ENCODE measurements at places on chromosomes 5 and 9.
A peak's percentile ranks its signal among the peaks of the same experiment; 100 is the strongest.

GRCh38 chr9:121239071-121239470, 28.9 kb upstream of the GSN start:
- DNase-seq, result no peak

GRCh38 chr5:96687812-96688453, 25.8 kb downstream of the CAST start:
- no peak for DNase-seq

GRCh38 chr5:139306197-139306596, 12.7 kb downstream of the MATR3 start:
- no peak for DNase-seq

- DNase-seq, result no peak
These were observed 219.2 kb downstream of the ROR2 start for GRCh38 chr9:91730806-91731205.

DNA sequence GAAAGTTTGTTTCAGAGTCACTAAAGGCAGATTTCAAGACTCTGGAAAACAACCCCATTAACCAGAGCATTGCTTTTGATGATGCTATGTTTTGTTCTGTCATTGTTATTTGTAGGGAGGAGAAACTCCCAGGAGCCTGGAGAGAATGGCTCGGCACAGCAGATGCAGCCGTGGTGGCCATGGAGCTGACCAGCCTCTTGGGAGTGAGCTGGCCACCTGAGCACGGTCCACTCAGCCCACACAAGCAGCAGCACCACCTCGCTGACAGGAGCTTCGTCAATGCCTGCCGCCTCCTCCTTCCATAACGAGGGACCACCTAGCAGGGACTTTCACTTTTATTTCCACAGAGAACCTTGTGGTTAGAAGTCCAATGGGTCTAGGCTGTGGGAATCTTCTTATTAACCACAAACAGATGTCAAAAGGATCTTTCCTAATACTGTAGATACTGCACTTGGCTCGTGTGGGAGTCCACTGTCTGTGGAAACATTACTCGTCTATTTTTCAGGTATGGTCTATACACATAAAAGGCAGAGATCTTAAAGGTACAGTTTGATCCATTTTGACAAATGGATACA, 21.0 kb upstream of the SMIM32 start:
- DNase-seq, result no peak

DNA sequence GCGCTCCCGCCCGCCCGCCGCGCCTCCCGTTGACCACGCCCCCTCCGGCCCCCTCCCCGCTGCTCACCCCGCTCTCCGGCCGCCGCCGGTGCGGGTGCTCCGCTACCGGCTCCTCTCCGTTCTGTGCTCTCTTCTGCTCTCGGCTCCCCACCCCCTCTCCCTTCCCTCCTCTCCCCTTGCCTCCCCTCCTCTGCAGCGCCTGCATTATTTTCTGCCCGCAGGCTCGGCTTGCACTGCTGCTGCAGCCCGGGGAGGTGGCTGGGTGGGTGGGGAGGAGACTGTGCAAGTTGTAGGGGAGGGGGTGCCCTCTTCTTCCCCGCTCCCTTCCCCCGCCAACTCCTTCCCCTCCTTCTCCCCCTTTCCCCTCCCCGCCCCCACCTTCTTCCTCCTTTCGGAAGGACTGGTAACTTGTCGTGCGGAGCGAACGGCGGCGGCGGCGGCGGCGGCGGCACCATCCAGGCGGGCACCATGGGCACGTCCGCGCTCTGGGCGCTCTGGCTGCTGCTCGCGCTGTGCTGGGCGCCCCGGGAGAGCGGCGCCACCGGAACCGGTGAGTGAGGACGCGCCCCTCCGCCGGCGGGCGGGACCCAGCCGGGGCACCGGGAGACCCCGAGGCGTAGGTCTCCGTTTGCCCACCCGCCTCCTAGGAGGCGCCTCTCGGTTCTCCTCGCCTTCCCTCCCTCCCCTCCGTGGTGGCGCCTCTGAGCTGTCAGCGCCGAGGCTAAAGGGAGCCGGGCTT, at the start of gene VLDLR:
TSS of gene VLDLR (plus strand) at position 66 of the 739 bp plus-strand sequence. CDS start at position 469, 403 bp downstream.
- DNase-seq, result peak; percentile 19

DNA sequence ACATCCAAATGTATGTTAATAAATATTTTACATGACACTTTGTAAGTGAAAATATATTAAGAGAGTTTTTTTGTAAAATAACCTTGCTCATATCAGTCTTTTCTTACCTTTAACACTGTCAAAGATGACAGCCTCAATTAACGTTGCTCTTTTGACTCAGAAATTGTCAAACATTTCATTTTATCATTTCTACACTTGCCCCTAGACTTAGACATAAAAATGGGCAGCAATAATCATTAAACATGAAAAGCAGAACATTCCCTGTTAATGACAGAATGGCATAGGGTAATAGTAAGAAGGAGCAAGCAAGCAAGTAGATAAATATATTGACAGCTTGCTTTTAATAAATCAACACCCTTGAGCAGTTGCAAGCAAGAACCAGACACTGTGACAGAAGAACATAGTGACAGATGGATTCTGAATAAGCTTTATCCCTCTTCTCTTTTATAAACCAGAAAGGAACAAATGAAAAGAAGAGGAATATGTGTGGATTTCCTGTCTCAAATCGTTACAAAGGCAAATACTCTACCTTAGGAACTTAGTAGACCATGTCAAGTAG, 796.0 kb upstream of the CHD1 start:
- no peak for DNase-seq

DNA sequence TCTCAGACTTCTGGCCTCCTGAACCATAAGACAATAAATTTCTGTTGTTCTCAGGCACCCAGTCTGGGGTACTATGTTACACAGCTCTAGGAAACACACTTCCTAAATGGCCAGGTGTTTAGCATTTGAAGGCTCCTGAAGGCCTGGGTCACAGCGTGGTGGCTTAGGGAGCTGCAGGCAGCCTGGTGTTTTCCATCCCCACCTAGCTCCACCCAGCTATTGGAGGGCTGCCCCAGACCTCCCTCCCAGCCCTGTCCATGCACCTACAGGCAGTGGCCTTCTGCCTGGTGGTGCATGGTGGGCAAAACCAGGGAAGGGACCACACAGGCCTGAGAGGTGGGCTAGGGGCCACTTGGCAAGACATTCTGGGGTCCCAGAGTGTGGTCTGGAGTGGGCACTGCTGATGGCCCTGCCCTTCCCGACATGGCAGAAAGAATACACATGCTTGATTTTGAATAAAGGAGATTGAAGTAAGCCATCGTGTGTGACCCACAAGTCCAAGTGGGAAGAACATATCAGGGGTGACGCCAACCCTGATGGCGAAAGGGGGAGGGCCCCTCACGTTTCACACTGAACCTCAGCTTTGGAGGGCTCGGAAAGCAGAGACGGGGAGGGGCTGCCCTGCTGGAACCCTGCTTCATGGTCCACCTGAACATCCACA, 1.3 kb upstream of the SUSD3 start:
- DNase-seq, result no peak

- DNase-seq, result no peak
These were observed 82.9 kb downstream of the CDO1 start for GRCh38 chr5:115733607-115734006.

- DNase-seq, result no peak
These were observed 84.2 kb downstream of the ZNF608 start for GRCh38 chr5:124662181-124662781.

DNA sequence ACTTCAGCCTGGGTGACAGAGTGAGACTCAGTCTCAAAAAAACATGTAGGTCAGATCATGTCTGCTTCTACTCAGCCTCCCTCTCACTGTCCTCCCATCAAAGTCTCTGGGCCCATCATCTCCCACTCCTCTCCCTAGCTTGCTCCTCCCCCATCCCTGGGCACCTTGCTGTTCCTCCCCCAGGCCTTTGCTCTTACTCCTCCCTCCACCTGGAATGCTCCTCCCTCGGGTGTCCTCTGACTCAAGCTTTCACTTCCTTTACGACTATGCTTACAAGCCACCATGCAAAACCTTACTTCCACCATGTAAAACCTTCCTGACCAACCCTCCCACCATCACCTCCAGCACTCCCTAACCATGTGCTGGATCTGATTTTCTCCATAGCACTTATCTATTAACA, 51.5 kb downstream of the MTMR12 start:
- DNase-seq, result no peak

DNA sequence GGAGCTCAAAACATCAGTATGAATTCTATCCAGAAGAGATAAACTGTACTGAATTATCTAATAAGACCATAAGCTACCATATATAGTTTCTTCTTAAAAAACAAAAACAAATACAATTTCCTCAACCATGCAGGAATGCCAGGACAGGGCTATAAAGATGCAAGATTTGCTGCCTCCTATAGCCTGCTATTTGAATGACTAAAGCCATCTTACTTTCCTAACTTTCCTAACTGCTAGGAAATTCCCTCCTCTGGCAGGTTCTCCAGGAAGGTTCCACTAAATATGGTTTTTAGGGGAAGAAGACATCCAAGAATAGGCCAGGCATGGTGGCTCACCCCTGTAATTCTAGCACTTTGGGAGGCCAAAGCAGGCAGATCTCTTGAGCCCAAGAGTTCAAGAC, 15.1 kb downstream of the KIF27 start:
- no peak for DNase-seq

DNA sequence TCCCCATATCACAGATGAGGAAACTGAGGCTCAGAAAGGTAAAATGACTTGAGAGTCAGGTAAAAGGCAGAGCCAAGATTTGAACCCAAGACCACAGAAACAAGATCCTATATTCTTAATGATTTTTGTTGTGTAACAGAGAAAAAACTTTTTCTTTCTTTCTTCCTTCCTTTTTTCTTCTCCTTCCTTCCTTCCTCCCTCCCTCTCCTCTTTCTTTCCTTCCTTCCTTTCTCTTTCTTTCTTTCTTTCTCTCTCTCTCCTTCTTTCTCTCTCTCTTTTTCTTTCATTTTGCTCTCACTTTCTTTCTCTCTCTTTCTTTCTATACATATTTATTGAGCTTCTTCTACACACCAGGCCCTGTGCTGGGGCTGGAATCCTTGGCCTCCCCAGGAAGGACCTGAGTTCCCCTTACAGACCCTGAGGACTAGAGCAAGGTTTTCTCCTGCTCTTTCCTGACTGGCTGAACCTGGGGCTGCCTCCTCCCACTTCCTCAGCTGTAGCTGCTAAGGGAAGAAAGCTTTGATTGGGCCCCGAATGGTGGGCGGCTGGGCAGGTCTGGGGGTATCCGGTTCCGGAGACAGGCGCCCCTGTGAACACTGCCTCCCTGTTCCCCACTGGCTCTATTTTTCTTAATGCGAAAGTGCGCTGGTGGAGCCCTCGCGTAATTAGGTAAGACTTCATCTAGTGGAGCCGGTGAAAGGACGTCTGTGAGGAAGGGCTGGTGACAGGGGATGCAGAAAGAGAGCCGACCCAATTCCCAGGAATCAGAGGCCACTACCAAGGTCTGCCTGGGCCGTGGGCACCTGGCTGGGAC, 27.4 kb upstream of the KIF12 start:
- no peak for DNase-seq

- no peak for DNase-seq
These were observed 60.4 kb downstream of the GLRA1 start for GRCh38 chr5:151864061-151864748.

- DNase-seq, result no peak
These were observed at the start of gene SOWAHA for GRCh38 chr5:132812781-132813598. Gene SOWAHA (plus strand): TSS chr5:132813302. CDS start chr5:132813622, 320 bp downstream.

- no peak for DNase-seq
These were observed 36.6 kb downstream of the PPARGC1B start for GRCh38 chr5:149766460-149767280.

DNA sequence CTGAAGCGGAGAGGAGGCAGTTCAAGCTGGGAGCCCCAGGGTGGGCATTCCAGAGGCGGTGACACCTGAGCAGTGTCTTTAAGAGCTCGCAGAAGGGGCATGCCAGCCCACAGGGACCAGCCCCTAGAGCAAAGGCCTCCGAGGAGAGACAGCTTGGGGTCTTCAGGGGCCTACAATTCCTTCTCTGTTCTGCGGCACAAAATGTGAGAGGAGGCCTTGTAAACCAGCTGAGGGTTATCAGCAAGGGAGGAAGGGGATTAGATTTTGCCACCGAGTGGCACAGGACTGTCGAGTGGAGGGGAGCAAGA, 505 bp upstream of the SIGMAR1 start:
- no peak for DNase-seq

DNA sequence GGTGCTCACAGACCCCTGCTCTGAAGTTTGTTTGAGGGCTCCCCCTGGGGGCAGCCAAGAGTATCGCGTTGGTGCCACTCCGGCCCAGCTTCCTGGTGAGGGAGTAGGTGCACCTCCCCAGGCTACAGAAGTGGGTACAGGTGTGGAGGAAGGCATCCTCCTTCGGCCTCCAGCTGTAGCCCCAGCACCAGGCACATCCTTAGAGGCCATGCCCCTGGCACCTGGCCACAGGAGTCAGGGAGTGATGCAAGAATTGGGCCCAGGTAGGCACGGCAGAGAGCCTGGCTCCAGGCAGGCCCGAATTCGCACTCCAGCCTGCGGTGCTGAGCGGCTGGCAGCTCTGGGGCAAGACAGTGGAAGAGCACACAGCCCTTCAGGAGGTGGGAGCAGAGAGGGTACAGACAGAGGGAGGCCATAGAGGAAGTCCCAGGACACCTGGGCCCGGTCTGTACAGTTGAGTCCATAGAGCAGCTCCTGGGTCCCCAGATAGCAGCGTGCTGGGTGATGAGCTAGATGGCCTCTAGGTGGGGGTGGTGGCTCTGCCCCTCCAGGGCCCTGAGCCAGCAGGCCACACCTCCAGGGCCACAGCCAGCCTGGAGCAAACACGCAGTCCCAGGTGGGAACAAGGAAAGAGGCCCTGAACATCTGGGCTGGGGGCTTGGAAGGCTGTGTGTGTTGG, 2.4 kb downstream of the SAPCD2 start:
- DNase-seq, result peak; percentile 82

- no peak for DNase-seq
These were observed 650.0 kb upstream of the ZNF608 start for GRCh38 chr5:125396462-125396861.

DNA sequence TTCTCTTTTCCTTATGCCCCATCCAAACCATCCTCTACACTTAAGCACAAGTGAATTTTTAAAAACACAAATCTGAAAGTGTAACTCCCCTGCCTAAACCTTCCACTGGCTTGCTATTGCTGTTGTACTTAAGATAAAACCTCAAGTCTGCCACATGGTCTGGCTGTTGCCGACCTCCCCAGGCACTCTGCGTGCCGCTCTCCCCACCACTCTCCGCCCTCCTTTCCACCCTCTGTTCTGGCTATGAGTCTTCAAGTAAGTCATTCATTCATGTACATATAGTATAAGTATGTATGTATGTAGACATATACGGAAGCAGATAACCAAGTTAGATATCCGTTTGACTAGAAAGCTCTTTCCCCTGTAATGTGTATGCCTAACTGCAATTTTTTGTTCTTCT, 94.7 kb upstream of the ANKRD55 start:
- DNase-seq, result no peak

- no peak for DNase-seq
These were observed 46.9 kb downstream of the MAP1B start for GRCh38 chr5:72154076-72154756.
